ENCODE measurements at places on chromosomes 12 and 14.

DNA sequence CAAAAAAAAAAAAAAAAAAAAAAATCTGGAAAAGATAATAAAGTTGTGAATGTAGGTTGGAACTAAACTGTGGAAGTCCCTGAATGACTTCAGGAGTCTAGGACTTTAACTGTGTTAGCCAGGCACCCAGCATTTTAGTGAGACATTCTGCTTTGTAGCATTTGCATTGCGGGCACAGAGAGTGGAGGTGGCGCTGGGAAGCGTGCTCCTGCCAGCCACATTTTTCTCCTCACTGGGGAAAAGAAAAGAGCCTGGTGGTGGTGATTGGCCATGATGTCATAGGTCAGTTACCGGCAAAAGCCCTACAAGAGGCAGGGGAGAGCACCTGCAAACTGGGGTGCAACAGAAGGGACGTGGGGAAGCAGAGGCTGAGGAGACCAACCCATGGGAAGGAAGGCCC is 9.7 kb upstream of the GAPDH start:
- no peak for DNase-seq

- no peak for DNase-seq
These were observed 953 bp upstream of the NXPH4 start for GRCh38 chr12:57215668-57216013.

GRCh38 chr14:68658029-68658509 is 134.8 kb downstream of the ZFP36L1 start:
- no peak for DNase-seq

DNA sequence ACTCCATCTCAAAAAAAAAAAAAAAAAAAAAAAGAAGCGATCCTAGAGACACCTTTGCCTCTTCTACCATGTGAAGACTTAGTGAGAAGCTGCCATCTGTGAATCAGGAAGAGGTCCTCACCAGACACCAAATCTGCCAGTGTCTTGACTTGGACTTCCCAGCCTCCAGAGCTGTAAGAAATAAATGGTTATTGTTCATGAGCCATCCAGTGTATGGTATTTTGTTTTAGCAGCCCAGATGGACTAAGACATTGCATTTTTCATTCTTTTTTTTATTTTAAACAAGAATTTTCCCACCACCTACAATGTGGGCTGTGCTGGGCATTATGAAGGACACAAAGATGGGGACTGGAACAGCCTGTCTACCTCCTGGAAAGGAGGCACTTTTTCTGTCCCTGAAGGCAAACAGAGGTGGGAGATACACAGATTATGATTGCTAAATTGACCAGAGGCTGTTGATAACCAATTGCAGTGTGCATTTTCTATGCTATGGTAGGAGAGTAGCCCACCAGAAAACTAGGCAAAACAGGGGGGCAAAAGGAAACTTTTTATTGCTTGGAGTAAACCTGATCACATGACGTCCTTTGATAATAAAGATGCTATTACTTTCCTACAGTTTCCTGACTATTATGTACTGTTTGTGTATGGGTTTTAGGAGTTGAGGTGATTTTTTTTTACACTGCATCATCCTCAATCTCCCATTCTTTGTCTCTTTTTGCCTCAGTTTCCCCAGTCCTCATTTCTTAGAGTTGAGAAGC is 2.8 kb upstream of the C12orf43 start:
- DNase-seq: no peak

- no peak for DNase-seq
These were observed 28.8 kb upstream of the BCAT1 start for GRCh38 chr12:24977711-24978110.

GRCh38 chr14:90427848-90428426 is 31.1 kb downstream of the CALM1 start:
- DNase-seq: no peak

DNA sequence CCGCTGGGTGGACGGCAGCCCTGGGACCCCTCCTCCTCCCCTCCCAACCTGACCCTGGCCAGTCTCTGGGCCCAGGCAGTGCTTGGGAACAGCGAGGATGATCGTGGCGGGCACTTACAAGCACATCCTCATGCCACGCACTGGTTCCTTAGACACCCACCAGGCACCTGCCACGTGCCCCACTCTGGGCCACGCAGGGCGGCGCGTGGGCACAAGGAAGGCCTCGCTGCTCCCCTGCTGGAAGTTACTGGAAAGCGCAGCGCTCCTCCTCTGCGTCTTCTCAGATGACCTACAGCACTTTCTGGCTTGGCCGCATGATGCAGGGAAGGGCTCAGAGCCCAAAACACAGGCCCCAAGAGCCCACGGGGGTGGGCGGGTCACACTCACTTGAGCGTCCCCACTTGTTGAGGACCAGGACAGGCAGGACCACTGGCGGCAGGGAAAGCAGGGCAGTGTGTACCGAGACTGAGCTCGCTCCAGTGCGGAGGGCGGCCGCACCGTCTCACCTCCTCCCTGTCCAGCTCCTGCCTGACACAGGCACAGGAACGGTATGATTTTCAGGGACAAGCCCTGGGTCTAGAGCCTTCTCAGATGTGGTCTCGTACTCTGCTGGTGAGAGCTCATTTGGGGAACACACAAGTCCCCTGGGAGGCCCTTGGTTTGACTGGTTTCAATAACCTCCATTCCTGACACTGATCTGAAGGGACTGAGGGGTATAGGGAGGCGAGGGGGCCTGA is 128.3 kb upstream of the EVL start:
- DNase-seq: no peak

GRCh38 chr14:68972507-68973218 is 6.4 kb downstream of the ACTN1 start:
- no peak for DNase-seq

DNA sequence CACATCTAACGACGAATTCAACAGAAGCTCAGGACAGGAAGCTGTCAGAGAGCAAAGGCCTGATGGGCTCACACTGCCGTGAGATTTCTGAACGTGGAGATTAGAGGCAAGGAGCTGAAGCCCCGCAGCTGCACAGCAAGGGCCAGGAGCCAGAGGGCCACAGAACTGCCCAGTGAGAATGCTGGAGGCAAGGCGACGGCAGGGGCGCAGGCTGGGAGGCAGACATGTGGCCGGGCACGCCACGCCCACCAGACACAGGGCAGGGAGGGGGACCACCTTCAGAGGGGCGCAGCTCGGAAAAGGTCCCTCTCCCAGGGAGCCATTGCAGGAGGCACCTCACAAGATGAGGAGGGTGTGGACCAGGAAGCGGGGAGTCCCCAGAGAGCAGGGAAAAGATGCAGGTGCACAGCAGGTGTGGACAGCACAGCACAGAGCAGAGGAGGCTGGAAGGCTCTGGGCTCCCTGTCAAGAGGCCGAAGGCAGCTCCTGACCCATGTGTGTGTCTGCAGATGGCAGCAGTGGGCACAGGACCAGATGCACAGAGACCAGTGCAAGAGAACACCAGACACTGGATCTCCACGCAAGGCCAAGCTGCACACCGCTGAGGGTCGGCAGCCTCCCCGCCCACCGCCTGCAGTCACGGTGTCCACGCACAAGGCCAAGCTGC is 23.0 kb downstream of the BTBD6 start:
- DNase-seq: no peak

- DNase-seq: no peak
These were observed 25.5 kb downstream of the EIF2S1 start for GRCh38 chr14:67385618-67386017.

GRCh38 chr14:21498540-21499526 is 12.3 kb downstream of the METTL3 start:
- peak; percentile 23 for DNase-seq

- DNase-seq: no peak
These were observed 414.4 kb downstream of the DAD1 start for GRCh38 chr14:22174412-22175277.

GRCh38 chr12:109737631-109738030 is 24.0 kb downstream of the FAM222A start:
- no peak for DNase-seq

GRCh38 chr14:100820957-100821356 is 5.0 kb upstream of the MEG3 start:
- DNase-seq: no peak

DNA sequence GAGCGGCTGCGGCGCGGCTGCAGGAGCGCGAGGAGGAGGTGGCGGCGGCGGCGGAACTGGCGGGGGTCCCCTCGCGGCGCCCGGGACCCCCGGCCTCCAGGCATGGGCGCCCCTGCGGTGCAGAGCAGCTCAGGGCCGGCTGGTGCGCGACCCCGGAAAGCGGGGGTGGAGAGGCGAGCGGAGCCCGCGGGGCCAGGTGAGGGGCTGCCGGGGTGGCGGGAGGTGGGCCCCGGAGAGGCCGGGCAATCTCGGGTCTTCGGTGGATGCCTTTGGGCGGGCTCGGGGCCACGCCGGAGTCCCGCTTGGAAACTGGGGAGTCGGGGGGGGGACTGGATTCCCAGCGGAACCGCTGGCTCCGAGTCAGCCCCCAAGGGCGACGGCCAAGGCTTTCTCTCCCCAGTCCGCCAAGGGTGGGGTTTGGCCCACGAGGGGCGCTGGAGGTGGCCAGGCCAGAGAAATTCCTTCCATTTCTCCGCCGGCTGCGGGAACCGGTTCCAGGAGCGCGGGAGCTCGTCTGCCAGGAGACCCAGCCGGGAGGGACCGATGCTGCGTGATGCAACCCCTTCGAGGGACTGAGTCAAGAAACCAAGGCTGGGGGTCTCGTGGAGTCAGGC is 13.9 kb upstream of the NR4A1 start:
- no peak for DNase-seq
